ENCODE measurements at places on chromosomes 3 and 15.
A peak's percentile ranks its signal among the peaks of the same experiment; 100 is the strongest.

DNA sequence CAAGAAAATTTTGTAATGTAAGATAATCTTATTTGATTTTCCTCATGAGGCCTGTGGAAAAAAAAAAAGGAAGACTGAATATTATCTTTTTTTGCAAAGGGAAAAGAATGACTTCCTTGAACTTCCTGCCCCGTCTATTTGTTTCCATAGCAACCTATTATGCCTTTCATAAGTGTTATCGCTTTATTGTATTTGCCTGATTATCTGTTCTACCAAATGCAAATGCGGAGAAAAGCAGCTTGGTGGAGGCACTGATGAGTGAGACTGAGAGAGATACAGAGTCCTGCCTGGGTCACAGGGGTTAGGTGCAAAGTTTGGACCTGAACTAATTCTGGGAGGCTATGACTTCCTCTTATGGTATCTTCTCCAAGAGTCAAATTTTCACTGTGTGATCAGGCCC, 334.0 kb upstream of the KCNMB2 start:
- DNase-seq: no peak

DNA sequence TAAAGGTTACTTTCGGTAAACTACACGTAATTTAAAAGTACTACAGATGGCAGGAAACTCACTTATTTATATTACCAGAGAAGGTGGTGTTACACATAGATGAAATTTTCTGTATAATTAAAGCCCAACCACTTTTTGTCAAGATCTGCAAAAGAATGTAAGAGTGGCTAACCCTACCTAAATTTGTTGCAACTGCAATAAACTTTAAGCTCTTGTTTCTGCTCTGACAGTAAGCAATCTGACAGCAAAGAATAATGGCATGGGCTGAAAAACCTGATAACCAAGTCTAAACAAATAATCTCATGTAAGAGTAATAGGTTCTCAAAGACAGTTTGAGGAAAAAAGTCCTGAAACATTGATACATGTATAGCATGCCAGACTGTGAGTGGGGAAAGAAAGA, 897.3 kb downstream of the TUSC7 start:
- no peak for DNase-seq

GRCh38 chr3:111639316-111639715, 44.2 kb upstream of the ZBED2 start:
- DNase-seq: no peak

DNA sequence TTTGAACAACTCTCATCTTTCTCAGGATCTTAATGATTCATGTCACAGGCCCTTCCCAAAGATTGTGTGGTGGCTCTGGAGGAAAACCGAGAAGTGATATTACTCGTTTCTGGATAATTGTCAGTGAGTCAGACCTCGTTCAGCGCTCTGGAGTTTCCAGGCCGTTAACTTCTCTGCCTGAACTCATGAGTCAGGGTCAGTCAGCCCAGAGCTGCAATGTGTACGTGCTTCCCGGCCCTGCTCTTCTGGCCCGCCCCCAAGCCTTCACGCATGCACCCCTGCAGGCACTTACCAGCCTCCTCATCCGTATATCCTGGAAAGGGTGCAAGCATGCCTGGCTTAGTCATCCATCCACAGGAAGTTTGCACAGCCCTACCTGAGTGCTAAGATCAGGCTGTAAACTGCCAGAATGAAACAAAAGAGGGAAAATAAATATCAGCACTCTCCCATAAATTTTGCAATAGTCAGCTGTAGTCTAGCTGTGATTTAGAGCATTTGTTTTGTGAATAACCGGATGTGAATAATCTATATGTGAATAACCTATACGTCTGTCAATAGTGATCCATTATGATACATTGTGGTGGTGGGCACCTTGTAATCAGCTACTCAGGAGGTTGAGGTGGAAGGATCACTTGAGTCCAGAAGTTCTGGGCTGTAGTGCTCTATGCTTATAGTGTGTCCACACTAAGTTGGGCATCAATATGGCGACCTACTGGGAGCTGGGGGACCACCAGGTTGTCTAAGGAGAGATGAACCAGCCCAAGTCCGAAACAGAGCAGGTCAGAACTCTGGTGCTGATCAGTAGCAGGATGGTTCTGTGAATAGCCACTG, 35.3 kb upstream of the SEMA4B start:
- DNase-seq: peak; percentile 95

DNA sequence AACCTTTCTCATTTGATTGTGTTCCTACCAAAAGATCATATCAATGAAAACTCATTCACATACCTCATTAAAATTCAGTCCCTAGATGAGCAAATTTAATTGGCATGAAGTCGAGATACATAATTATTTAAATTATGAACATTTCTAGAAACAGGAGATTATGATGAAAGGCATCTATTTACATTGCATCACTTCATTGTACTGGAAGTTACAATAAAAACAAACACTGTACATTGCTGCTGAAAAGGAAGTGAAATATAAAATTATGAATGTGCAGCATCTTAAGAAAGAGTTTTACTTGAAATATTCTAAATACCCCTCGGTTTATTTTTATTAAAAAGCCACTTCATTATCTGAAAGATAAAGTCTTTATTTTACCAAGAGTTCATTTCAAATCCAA, 163.4 kb upstream of the ZNF385D start:
- DNase-seq: no peak
